Activated CD8-positive, alpha-beta memory T cell treated with anti-CD3 and anti-CD28 coated beads, Interleukin-2, amount 50 U/mL, for 48 hours (primary cell): ENCODE measurements at places on chromosomes 16 and 17.

GRCh38 chr17:61124562-61124961, 275.1 kb upstream of the TBX2 start:
- no peak for DNase-seq

GRCh38 chr17:32553168-32553567, 66.4 kb downstream of the CDK5R1 start:
- DNase-seq, result no peak

GRCh38 chr16:56860226-56861020, 4.6 kb upstream of the SLC12A3 start:
- DNase-seq, result peak; percentile 63

- no peak for DNase-seq
Measured at GRCh38 chr17:1785930-1786329, 24.1 kb downstream of the SERPINF1 start.

GRCh38 chr17:7835814-7836595, 2.0 kb downstream of the KDM6B start:
- no peak for DNase-seq

GRCh38 chr17:3630781-3631180, 5.3 kb downstream of the SHPK start:
- DNase-seq, result no peak

DNA sequence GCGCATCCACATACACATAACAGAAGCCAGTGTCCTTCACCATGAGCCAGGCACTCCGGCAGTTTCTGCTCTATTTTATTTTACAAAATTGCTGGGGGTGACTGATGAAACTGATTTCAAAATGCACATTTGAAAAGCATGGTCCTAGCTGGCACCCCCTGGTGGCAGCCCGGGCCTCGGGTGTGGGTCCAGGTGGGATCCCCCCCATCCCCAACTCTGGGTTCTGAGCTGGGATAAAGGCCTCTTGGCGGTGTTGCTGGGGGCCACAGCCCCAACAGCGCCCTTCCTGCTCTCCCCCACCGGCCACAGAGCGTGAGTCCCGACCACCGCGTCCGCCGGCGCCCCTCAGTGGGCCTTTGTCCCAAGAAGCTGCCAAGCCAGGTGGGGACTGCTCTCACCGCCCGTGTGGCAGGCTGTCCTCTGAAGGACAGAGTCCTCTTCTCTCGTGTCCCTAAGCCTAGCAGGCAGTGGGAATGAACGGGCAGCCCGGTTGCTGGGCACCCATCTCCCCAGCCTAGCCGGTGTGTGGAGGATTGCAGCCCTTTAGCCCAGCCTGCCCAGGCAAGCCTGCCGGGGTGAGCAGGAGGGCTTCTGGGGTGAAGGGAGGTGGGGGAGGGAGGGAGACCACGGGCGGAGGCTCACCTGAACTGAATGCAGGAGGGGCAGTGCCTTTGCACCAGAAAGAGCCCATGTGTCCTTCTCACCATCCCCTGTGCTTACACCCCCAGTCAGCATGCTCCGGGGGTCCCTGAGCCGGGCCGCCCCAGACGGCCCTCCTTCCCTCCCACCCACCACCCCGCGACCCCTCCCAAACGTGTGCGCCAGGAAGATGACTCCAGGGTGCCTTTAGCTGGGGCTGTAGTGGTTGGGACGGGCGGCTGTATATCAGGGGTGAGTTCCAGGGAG, 898 bp downstream of the SNAI3 start:
- DNase-seq, result peak; percentile 85

DNA sequence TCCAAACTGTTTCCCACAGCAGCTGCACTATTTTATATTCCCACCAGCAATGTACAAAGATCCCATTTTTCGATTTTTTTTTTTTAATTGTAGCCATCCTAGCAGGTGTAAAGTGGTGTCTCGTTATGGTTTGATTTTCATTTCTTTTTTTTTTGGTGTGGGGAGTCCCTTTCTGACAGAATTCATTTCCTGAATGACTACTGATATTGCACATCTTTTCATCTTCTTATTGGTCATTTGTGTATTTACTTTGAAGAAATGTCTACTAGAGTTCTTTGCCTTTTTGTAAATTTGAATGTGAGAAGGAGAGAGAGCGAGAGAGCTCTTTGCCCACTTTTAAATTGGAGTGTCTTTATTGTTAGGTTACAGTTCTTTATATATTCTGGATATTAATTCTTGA, 14.0 kb downstream of the CYB5B start:
- no peak for DNase-seq

GRCh38 chr16:732936-733335, 6.0 kb downstream of the HAGHL start:
- DNase-seq, result no peak

GRCh38 chr17:38572669-38573365, 32.9 kb downstream of the SRCIN1 start:
- no peak for DNase-seq

- no peak for DNase-seq
Measured at GRCh38 chr17:82858376-82859126, 18.7 kb upstream of the ZNF750 start.

DNA sequence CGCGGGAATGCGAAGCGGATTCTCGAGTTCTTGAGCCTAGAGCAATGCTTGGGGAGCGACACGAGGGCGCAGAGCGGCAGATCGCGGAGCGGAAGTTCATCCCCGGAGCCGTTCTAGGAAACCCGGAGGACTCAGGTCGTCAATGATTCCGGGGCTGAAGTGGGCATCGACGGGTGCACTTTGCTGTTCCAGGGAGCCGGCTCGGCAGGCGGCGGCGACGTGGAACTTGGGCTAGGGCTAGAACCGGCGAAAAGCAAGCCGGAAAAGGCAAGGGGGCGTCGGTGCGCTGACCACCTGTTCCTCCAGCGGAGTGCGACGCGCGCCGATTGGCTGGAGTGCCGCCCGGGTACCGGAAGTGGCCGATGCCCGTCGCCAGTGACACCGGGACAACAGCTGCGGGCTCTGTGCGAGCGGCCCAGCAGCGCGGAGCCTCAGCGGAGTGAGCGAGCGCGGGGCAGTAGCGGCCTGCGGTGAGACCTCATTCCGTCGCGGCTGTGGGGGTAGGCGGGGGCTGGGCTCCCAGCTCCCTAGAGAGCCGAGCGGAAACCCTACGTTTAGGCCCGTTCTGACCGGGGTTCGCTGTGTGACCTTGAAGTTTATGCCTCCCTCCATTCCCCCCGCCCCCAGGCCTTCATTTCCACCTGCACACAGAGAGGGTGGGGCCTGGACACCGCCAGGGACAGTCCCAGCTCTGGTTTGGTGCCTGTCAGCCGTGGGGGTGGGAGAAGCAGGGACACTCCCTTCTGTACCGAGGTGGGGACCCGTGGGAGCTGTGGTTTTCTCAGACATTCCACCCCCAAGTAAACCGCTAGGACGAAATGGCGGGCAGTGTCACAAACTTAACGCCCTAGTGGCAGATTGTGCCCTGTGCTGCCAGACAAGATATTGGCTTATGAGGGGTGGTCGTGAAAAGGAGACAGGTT, at the start of gene ZFP3:
Gene ZFP3, plus strand, starts transcription at position 362 of the 923 bp plus-strand sequence. CDS start 13,038 bp downstream, outside the sequence.
- DNase-seq, result peak; percentile 91

DNA sequence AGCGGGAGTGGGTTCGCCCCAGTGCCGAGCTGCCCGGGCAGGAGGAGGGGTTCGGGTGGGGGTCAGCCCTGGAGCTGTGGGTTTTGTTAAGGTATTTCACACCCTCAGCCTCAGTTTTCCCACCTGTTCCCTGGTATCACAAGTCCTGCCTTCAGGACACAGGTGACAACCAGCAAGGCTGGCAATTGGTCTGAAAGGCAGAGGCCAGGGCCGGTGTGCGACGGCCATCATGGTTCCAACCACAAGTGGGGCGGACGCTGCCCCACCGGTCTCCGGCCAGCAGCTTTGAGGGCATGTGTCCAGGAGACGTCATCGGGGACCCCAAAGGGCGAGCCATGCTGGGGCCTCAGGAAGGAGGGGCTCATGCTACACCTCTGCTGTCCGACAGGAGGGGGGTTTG, 10.8 kb downstream of the ZNF469 start:
- DNase-seq, result no peak

DNA sequence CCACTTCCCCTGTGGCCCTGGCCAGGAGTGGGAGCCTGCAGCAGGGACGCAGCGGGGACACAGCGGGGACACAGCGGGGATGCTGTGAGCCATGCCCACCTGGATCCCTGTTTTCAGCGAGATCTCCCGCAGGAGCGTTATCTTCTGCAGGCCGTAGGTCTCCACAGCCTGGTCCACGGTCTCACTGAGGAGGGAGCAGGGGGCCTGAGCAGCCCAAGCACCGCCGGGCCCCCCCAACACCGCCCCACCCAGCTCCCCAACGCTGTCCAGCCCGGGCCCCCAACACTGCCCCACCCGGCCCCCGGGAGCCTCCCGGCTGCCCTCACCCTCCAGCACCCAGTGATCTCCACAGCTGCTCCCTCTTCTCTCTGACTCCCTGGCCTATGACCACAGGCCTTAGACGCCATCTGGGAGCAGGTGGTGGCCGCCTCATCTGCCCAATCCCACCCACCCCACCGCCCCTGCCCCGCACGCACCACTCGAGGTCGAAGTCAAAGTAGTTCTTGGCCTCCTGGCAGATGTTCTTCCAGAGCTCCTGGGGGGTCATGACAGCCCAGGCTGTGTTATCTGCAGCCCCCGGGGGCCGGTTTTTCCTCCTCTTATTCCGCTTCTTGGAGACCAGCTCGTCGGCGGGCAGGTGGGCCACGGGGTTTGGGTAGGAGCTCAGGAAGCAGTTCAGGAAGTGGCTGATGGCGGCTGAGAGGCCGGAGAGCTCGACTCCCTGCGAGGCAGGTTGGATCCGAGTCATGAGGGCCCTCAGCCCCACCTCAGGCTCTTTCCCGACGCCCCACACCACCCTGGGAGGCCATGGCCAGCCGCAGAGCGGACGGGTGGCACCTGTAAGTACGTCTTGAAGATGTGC, 17.0 kb downstream of the CLUH start:
- no peak for DNase-seq

GRCh38 chr17:7079581-7080455, at the start of gene CLEC10A:
Gene CLEC10A, minus strand, starts transcription at chr17:7080251. Its CDS starts 1,439 bp downstream, at chr17:7078812.
- no peak for DNase-seq
